ENCODE measurements at places on chromosomes 3 and 15.
A peak's percentile ranks its signal among the peaks of the same experiment; 100 is the strongest.

- no peak for DNase-seq
Observed at GRCh38 chr3:46835054-46835453, 28.2 kb downstream of the MYL3 start.

DNA sequence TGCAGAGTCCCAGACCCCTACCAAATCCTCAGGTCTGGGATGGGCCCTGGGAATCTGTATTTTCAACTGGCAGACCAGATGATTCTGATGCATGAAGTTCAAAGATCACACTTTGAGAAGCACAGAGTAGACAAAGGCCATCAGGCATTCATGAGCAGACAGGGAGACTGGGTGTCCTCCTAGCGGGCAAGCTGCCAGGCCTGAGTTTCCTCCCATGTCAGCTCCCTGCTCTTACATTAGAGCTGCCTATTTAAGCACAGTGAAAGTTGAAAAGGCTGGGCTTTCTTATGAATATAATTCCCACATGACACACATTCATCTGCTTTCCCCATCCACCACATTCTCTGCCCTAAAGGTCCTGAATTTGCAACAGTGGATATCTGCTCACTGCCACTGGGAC, 14.0 kb downstream of the CAPN3 start:
- DNase-seq: no peak

DNA sequence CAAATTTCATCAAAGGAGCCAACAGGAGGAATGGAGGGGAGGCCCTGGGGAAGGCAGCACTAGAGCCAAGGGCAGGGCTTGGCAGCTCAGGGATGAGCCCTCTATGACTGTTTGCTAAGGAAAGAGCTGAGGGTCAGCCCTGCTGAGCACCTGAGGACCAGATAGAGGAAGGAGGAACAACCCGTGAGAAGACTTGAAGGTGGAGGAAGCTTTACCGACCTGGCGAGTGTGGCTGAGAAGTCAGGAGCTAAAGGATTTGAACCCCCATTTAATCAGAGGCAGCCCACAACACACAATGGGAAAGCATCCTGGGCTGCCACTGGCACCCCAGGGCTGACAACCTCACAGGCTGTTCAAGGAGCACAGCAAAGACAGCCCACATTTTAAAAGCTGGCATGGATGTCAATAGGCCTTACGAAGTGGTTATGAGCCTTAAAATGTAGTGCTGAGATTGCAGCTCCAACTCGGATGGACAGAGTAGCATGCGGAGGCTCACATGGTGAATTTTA, 20.7 kb upstream of the LRRC2 start:
- no peak for DNase-seq

DNA sequence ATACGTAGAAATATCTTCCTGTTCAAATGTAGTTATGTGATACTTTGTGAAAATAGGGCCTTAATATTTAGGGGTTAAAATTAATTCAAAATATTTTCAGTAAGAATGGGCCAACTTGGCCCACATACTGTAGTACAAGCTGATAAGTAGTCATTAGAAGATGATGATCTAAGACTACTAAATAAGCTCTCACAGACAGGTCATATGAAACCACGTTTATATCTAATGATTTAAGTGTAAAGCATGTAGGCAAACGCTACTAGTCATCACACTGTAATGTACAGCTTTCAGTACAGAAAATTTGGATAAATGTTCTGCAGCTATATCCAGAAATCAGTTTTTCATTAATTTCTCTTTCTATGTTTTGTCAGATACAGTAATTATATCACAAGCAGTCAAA, 228.6 kb downstream of the UBE2E2 start:
- no peak for DNase-seq

- no peak for DNase-seq
Observed at GRCh38 chr3:22101811-22102210, 350.8 kb upstream of the ZNF385D start.

GRCh38 chr15:74252291-74252690, 16.2 kb downstream of the CCDC33 start:
- DNase-seq: no peak

DNA sequence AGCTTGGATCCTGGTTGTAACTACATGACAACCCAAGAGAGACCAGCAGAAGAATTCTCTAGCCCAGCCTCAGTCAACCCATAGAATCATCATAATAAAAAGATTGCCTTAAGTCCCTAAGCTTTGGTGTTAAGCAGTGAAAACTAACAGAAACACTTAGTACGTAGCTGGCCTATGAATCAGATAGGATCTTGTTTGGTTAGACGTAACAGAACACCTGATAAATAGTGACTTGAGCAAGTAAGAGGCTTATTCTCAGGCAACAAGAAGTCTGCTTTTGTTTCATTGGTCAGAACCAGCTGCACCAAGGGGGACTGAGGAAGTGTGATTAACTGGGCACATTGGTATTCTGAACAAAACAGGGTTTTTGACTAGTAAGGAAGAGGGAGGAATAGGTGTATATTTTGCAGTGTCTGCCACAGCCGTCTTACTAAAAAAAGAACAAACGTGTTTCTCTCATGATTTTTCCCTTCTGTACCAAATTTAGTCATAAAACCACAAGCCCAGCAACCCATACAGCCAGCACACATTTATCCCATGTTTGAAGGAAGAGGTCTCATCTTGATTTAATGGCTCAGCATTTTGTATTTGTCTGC, 53.3 kb upstream of the GLCE start:
- DNase-seq: no peak

GRCh38 chr15:92524874-92525565, 130.6 kb downstream of the FAM174B start:
- DNase-seq: no peak

- DNase-seq: no peak
Observed at GRCh38 chr3:136657526-136657925, 94.7 kb downstream of the STAG1 start.

- peak; percentile 13 for DNase-seq
Observed at GRCh38 chr15:97234851-97235610, 725.5 kb upstream of the ARRDC4 start.

DNA sequence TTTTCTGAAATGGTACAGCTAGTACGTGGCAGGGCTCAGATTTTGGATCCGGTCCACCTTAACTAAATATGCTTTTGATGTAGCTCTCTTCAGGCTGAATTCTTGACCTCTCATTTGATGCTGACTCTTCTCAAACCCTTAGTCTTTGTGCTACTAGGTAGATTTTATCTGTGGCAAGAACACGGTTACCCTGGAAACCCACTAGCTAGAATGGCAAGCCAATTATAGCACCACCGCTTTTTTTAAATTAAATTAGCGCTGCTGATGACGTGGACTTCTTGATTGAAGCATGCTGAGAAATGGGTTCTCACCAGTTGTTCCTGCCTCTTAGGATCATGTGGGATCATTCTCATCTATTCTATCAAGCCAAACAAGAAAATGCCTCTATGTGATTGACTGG, 421.5 kb downstream of the LPP start:
- DNase-seq: no peak

- no peak for DNase-seq
Observed at GRCh38 chr15:38524156-38524555, 40.5 kb downstream of the RASGRP1 start.

- no peak for DNase-seq
Observed at GRCh38 chr3:83438188-83438587, 1520.6 kb upstream of the CADM2 start.

DNA sequence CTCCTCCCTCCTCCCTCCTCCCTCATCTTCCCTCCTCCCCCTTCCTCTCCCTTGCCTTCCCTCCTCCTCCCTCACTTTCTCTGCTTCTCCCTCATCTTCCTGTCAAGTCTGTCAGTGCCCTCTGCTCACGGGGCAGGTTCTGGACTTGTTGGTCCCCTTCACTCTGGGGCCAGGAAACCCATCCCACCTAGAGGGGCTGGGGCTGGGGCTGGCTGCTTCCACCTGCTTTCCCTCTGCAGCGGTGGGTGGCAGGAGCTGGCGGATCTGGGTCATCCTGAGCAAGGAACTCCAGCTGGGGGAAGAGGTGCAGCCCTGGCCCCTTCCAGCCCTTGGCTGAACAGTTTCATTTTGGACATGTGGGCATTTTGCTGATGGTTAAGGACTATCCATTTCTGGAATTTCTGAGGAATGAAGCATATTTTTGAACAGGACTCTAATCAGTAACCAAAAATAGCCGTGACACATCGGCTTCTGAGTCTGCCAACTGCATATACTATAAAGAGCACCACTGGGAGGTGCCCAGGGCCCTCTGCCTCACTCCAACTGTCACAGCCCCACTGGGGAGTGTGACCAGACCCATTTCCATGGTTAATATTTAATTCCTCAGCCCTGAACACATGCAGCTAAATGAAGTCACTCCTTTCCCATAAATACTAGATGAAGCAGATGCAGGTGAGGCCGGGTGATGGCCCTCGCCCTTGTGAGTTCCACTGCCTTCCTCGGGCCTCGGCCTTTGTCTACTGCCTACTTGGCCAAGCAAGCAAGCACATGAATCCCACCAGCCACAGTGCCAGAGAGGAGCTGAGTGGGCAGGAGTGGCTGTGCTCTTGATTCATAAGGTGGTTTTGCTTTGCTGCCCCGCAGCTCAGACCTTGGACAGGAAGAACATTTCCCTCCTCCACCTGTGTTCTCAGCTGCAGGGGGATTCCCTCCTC, 39.8 kb downstream of the CHDH start:
- DNase-seq: no peak

GRCh38 chr15:74427607-74428441, 5.9 kb downstream of the SEMA7A start:
- no peak for DNase-seq

DNA sequence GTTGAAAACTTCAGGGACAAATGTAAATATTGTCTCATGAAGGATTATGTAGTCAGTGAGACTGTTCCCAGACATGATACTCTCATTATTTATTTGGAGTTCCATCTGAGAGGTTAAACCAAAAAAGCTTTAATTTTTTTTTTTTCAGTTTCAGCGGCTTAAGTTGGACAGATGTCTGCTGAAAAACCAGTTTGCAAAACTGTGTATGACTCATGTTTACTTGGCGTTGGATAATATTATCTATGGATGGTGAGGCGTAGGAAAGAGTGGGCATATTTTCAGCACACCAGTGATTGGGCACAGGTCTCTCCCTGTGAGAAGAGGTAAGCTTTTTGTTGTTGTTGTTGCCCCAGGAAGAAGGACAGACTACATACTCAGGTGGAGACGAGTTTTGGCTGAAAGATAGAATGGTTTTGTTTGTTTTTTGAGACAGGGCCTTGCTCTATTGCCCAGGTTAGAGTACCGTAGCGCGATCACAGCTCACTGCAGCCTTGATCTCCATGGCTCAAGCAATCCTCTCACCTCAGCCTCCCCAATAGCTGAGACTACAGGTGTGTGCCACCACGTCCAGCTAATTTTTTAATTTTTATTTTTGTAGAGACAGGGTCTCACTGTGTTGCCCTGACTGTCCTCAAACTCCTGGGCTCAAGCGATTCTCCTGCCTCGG, 16.4 kb upstream of the ANXA2 start:
- DNase-seq: no peak

DNA sequence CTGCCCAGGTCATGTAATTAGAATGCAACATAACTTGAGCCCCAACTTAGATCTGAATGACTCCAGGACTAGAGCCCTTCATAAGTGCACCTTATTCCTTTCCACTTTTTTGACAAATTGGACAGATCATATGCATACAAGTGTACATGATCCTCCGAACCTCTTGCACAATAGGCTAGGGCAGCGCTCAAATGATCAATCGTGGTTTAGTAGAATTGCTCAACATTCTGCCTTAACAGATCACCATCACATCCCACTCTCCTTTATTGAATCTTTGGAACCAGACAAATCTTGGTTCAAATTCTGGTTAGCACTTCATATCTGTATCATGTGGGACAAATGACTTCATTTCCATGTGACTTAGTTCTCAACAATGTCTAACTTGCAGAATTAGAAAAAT, 106.8 kb upstream of the CDIN1 start:
- DNase-seq: no peak

GRCh38 chr3:16331319-16331883, 66.4 kb downstream of the OXNAD1 start:
- DNase-seq: no peak
